Left ventricle myocardium inferior (tissue), 1 donor: ENCODE measurements at places on chromosomes 2 and 18. TPM values are rescaled to one million over a fixed set of nuclear protein-coding genes. Genes with fewer than 3 reads are reported as not detected.

Gene SLC23A3
- total RNA-seq, result 0.58 TPM

- no peak for DNase-seq
These were observed 341.6 kb upstream of the VWC2L start for GRCh38 chr2:214069254-214069653.

DNA sequence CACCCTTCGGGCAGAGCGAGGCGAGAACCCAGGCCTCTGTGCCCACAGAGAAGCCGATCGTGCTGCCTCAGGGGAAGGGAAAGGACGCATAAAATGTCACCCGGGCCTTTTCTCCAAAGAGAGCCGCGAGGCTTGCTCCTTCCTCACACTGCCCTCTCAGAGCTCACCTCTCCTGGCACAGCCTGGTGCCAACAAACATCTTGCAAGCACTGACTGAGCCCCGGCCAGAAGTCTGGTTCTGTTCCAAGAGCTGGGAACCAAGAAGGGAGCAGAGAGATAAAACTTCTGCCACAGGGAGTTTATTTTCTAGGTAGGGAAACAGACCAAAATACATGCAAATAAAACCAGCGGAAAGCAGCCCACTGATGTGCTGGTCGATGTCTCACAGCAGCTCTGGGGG lies 13.6 kb upstream of the ADI1 start:
- DNase-seq, result no peak

- peak; percentile 64 for DNase-seq
These were observed 3.1 kb downstream of the PAIP2B start for GRCh38 chr2:71223767-71224333.

DNA sequence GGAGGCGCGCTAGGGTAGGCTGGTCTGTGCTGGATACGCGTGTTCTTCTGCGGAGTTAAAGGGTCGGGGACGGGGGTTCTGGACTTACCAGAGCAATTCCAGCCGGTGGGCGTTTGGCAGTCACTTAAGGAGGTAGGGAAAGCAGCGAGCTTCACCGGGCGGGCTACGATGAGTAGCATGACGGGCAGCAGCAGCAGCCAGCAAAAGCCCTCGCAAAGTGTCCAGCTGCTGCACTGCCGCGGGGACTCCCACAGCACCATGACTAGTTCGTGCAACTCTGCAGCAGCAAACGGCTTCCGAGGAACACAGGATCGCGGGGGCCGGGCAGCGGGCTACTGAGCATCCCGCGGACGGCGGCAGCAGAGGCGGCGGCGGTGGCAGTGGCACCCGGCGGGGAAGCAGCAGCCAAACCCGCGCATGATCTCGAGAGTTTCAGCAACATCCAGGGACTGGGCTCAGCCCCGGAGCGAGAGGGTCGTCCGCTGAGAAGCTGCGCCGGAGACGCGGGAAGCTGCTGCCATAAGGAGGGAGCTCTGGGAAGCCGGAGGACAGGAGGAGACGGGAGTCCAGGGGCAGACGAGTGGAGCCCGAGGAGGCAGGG lies 368 bp downstream of the TMEFF2 start:
- DNase-seq, result peak; percentile 19

- no peak for DNase-seq
These were observed 10.8 kb upstream of the ARHGEF4 start for GRCh38 chr2:130825966-130826253.

DNA sequence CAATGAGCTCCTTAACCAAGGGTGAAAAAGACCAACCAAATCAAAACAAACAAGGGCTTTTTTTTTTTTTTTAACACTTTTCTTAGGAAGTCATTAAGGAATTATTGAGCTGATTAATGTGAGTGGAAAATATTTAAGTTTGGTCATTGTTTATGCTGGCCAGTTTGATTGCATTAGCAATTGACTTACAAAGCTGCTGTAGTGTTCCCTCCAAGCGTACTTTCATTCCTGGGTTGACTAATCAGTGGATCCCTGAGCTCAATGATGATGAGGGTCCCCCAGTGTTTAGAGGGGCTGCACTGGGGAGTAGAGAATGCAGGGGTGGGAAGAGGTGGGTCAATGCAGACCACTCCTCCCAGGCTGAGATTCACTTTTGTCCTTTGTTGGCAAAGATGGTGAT lies 119.3 kb downstream of the PRKCE start:
- DNase-seq, result no peak

GRCh38 chr2:71685073-71685848 lies 231.9 kb downstream of the DYSF start:
- no peak for DNase-seq
